Activated CD8-positive, alpha-beta memory T cell treated with anti-CD3 and anti-CD28 coated beads, Interleukin-2, amount 10 ng/mL, durations not matched to agents 7 days and 5 days (primary cell): ENCODE measurements at places on chromosomes 1 and 21.

DNA sequence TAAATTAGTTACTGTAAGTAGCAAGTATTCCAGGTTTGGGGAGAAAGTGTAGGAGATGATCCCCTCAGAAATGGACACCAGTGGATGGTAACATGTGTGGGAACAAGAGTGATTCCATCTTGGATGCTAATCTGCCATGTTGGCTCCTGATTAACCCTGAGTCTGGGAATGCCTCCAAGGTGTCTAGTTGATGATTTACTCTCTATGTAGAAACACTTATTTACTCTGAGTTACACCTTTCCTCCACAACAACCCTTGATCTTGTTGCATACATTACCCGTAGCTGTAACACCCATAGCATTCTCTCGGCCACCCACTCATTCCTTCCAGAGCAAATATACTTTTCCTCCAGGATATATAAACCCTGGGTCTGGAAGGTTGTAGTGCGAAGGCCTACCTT, 315.9 kb upstream of the GREM2 start:
- no peaks in the 10 kb centered on the region for H3K27me3 ChIP-seq
- no peak for DNase-seq
- H3K4me1 ChIP-seq, result no peaks in the 10 kb centered on the region
- no peak overlapping the region for H3K4me3 ChIP-seq
- no peak overlapping the region for H3K27ac ChIP-seq

DNA sequence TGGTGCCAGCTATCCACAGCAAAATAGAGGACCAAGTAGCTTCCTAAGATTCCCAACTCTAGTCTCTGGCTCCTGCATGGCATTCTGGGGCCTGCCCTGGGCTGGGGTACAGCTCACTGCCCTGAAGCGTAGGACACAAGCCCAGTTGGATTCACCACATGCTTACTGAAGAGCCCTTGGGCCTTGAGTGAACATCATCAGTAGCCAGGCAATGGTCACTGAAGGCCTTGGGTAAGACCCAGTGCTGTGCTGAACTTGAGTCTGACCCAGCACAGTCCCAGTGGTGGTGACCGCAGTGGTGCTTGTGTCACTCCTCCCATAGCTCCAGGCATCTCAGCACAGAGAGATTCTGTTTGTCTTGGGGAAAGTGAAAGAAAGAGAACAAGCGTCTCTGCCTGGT, 7.7 kb upstream of the LCE3A start:
- no peaks in the 10 kb centered on the region for H3K4me1 ChIP-seq
- H3K27ac ChIP-seq, result no peak overlapping the region
- no peak overlapping the region for H3K4me3 ChIP-seq
- no peaks in the 10 kb centered on the region for H3K36me3 ChIP-seq

DNA sequence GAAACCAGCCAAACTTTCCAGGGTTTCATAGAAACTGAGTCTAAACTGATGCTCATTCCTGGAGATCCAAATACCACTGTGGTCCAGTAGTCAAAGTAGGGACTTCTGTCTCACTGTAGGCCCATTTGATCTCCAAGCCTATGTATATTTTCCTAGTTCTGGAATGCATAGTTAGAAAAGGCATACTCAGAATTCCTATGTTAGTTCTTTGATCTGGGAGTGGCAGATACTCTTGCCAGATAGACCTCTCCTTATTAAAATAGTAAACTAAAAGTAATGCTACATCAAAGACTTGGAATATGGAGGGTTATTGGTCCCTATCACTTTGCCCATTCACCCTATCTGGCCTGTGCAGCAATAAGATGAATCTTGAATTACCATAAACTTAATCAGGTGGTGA, 10.4 kb upstream of the SGIP1 start:
- H3K4me3 ChIP-seq, result no peak overlapping the region
- DNase-seq, result no peak
- peaks cover 22% of the 10 kb centered on the region for H3K27me3 ChIP-seq
- no peak overlapping the region for H3K27ac ChIP-seq
- H3K36me3 ChIP-seq, result no peaks in the 10 kb centered on the region
- no peaks in the 10 kb centered on the region for H3K4me1 ChIP-seq

GRCh38 chr1:219833214-219833815, 95.0 kb downstream of the SLC30A10 start:
- no peak overlapping the region for H3K4me3 ChIP-seq
- no peaks in the 10 kb centered on the region for H3K36me3 ChIP-seq
- no peaks in the 10 kb centered on the region for H3K4me1 ChIP-seq
- H3K27me3 ChIP-seq, result no peaks in the 10 kb centered on the region
- no peak for DNase-seq

DNA sequence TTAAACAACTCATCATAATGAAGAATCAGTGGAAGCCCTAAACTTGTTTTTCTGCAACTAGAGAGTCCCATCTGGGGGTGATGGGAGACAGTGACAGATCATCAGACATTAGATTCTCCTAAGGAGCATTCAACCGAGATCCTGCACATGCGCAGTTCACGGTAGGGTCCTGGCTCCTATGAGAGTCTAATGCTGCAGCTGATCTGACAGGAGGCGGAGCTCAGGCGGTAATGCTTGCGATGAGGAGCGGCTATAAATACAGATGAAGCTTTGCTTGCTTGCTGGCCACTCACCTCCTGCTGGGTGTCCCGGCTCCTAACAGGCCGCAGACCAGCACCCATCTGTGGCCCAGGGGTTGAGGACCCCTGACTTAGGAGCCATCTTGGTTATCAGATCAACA, 247.2 kb downstream of the FMN2 start:
- H3K4me3 ChIP-seq, result no peak overlapping the region
- no peaks in the 10 kb centered on the region for H3K27me3 ChIP-seq
- H3K36me3 ChIP-seq, result no peaks in the 10 kb centered on the region
- no peak overlapping the region for H3K27ac ChIP-seq

- peaks cover 5% of the 10 kb centered on the region for H3K27me3 ChIP-seq
- no peaks in the 10 kb centered on the region for H3K4me1 ChIP-seq
Measured at GRCh38 chr21:37800456-37801061, 115.7 kb downstream of the KCNJ6 start.

DNA sequence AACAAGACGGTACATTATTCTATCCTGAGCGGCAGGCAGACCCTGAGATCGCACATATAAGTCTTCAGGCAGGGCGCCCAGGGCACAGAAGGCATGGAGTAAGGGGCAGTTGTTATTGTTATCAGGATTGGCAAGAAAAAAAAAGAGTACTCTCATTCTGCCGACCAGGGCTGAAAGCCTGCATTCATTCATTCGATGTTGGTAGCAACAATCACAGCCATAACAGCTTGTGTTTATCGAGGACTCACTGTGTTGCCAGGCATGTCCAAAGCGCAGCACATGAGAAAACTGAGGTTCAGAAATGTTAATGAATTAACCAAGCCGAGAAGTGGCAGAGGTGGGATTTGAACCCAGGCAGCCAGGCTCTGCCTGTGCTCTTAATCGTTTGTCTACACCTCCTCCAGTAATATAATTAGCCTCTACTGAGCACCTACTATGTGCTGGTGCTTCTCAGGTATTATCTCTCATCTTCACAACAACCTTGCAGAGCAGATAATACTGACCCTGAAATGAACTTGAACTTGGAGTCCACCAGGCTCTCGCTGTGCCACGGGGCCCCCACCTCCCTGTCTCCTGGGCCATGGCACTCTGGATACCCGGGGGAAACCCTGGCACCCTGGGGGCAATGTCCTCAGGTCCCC, 56.2 kb downstream of the TAS1R2 start:
- peaks cover 2% of the 10 kb centered on the region for H3K4me1 ChIP-seq
- H3K27ac ChIP-seq, result no peak overlapping the region
- peaks cover 6% of the 10 kb centered on the region for H3K27me3 ChIP-seq

- peak overlapping the region; percentile 99 for H3K27ac ChIP-seq
- no peak for DNase-seq
- peaks cover 76% of the 10 kb centered on the region for H3K4me1 ChIP-seq
Measured at GRCh38 chr1:202161151-202162046, 997 bp upstream of the PTPN7 start.

GRCh38 chr1:94411237-94411636, 7.0 kb upstream of the ABCD3 start:
- peaks cover 3% of the 10 kb centered on the region for H3K4me1 ChIP-seq
- no peak overlapping the region for H3K27ac ChIP-seq
- no peak for DNase-seq
- peaks cover 30% of the 10 kb centered on the region for H3K27me3 ChIP-seq
- no peak overlapping the region for H3K4me3 ChIP-seq

GRCh38 chr1:151995774-151996173, 2.1 kb upstream of the S100A10 start:
- no peak for DNase-seq
- H3K4me1 ChIP-seq, result peaks cover 33% of the 10 kb centered on the region
- no peak overlapping the region for H3K4me3 ChIP-seq
- peaks cover 16% of the 10 kb centered on the region for H3K36me3 ChIP-seq
- H3K27me3 ChIP-seq, result peaks cover 7% of the 10 kb centered on the region
